Stimulated activated CD8-positive, alpha-beta memory T cell treated with anti-CD3 and anti-CD28 coated beads, Interleukin-2, amount 100 ng/mL, for 1 hour (primary cell): ENCODE measurements at places on chromosomes 3 and 15.

DNA sequence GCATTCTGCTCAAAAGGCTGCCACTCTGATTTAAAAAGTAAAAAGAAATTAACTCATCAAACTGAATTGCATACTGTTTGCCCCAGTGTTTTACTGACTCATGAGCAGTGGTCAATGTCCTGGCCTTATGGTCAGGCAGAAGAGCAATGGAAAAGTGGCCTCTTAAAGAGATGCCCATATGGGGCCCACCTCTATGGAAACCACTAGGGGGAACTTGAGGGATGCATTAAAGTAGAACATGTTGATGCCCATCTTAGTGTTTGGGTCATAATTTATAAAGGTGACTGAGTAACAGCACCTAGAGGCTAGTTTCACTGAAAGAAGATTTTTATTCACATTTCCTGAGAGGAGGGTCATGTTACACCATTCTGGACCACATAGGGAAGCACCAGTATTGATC lies 66.5 kb upstream of the RNU6-1 start:
- DNase-seq = no peak

DNA sequence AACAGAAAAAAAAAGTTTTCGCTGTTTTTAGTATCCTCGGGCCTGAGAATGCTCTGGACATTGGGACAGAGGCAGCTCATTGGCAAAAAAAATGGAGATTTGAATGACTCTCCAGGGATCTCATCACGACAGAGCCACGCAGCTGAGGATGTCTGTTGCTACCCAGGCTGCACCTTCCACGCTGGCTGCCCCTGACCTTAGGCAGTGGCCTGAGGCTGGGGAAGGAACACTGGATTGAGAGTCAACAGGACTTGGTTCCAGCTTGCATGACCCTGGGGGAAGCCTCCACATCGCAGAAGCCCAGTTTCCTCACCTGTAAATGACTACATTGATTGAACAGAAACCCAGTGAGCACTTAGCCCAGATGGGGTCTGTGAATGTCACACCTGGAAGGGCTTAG lies 8.7 kb upstream of the ACSBG1 start:
- no peak for DNase-seq

GRCh38 chr3:123785602-123786001 lies 98.5 kb downstream of the MYLK start:
- no peak for DNase-seq

GRCh38 chr3:102722317-102722716 lies 287.5 kb downstream of the ZPLD1 start:
- no peak for DNase-seq

- DNase-seq = no peak
Measured at GRCh38 chr15:88890495-88890894, 4.8 kb downstream of the HAPLN3 start.

GRCh38 chr3:30644615-30645014 lies 38.2 kb downstream of the TGFBR2 start:
- peak; percentile 36 for DNase-seq
